Stimulated activated CD4-positive, alpha-beta T cell treated with anti-CD3 and anti-CD28 coated beads, Interleukin-15, amount 100 ng/mL, for 1 hour (primary cell): ENCODE measurements at places on chromosomes 7 and 10.

DNA sequence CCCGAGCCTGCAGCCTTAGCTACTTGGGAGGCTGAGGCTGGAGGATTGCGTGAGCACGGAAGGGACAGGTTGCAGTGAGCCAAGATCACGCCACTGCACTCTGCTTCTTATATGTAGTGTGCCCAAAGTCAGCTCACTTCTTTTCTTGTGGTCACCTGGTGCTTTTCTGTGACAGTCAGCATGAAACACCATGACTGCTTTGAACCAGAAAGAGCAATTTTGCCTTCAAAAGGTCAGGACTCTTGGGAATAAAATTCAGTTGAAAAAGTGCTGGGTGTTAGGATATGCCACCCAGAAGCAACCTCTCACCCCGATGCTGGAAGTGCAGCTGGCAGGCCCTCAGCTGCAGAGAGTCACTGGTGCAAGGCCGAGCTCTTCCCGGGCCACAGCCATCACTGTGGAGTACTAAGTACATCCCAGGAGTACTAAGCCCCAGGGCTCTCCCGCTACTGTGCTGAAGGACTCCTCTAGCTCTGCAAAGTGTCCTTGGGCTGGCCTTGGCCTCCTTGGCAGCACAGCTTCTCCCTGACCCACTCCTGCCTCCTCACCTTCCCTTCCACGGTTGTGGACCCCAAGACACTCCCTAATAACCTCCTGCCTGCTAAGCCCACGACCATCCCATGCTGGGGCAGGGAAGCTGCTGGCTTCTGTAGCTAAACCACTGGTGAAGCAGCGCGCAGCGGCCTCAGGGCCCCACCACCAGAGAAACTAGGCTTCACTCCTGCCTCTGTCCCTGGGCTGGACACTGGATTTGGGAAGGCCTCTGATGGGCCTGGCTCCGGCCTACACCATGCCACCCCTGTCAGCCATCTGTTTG, 17.6 kb upstream of the GDI2 start:
- DNase-seq: no peak

DNA sequence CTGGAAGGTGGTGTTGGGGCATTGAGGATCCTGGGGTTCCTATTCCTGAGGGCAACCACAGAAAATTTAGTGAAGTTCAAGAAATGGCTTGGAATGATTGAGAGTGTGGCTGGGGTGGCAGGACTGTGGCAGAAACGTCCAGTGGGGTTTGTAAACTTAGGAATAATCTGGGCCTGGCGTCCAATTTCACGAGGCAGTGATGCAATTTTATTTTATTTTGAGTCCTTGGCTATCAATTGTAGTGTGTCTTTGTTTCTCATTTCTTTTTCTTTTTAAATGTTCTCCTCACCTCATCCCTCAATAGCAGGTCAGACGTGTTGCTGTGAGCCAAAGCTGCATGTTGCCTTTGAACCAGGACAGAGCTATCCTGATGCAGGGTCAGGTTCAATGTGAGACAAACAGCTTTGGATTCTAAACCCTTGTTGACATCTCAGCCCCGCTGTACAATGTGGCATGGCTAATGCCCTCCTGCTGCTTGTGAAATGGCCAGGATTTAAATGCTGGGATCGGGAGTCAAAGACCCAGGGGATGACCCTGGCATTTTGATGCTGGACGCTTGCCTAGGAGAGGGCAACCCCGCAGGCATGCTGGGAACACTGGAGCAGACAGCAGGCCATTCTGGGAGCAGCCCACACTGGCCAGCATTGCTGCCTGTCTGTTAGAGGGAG, 64.8 kb downstream of the RBM20 start:
- DNase-seq: no peak

- no peak for DNase-seq
Observed at GRCh38 chr7:19421861-19422260, 276.6 kb upstream of the FERD3L start.

GRCh38 chr7:100571829-100572116, 1.9 kb downstream of the SAP25 start:
- no peak for DNase-seq

- no peak for DNase-seq
Observed at GRCh38 chr10:33335551-33335800, 1.0 kb upstream of the NRP1 start.
